ENCODE measurements at places on chromosomes 13 and 19.

DNA sequence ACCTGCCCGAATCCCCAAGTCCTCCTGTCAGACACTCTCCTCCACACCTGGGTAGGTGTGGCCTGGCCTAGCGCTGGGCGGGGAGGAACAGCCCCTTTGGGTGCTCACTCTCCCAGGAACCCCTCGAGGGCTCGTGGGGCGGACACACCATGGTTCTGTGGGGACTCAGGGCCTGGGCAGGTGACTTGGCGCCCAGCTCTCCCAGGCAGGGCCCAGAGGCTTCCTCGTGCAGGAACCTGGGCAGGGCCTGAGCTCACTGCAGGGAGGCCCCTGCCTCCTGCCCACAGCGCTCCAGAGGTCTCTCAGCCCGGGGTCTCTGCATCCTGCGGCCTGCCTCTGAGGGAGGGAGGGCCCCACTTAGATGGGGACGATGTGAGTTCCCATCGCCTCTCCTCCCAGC lies 11.9 kb downstream of the LSM4 start:
- DNase-seq, result no peak

GRCh38 chr13:31910633-31911032 lies 120.9 kb upstream of the FRY start:
- no peak for DNase-seq

DNA sequence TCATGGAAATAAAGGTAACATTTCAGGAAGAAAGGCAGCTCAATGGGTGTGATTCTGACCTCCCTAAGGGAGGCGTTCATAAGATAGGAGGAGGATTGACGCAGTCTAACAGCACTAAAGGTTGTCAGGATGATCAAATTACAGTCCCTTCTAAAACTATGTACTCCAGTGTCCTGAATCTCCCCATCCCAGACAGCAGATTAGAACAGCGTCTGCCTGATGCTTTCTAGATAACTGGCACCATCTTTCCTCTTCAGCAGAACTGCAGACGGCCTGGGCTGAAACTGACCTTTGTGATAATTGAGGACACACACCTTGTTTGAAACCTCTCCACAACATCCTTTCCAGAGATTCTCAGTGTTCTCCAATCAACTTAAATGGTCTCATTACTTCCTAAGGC lies 25.5 kb upstream of the SACS start:
- DNase-seq, result no peak

DNA sequence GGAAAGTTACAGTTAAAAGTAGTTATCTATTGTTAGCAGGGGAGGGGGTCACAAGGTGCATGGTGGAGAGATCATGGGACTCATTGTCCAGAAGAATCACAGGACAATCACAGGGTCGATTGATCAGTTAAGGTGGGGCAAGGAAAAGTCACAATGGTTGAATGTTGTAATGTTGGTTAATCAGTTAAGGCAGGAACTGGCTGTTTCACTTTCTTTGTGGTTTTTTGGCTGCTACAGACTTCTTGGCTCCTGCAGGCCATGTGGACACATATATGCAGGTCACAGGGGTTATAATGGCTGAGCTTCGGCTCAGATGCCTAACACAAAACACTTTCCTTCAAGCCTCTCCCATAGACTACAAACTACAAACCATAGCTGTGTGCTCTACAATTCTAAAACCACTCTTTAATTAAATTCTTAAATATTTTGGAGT lies 6.9 kb upstream of the ZNF431 start:
- DNase-seq, result no peak

Data from stimulated activated CD8-positive, alpha-beta memory T cell treated with anti-CD3 and anti-CD28 coated beads, Interleukin-12 subunit alpha, Interleukin-12 subunit beta, amount 100 ng/mL, for 4 hours (primary cell).